Pulmonary artery endothelial cell (primary cell): ENCODE measurements at places on chromosomes 4 and X. TPM values are rescaled to one million over a fixed set of nuclear protein-coding genes. Genes with fewer than 3 reads are reported as not detected.
A peak's percentile ranks its signal among the peaks of the same experiment; 100 is the strongest.

GRCh38 chr4:150251752-150252190 lies 173.5 kb downstream of the DCLK2 start:
- DNase-seq = no peak

- no peak for DNase-seq
Measured at GRCh38 chrX:120824021-120824420, 51.6 kb downstream of the CT47B1 start.

Gene CFAP47
- not detected in 2 replicates for total RNA-seq

Gene PSAPL1
- not detected in 2 replicates for total RNA-seq

Gene STOX2
- total RNA-seq = 0.07 and 0.14 TPM in 2 replicates

DNA sequence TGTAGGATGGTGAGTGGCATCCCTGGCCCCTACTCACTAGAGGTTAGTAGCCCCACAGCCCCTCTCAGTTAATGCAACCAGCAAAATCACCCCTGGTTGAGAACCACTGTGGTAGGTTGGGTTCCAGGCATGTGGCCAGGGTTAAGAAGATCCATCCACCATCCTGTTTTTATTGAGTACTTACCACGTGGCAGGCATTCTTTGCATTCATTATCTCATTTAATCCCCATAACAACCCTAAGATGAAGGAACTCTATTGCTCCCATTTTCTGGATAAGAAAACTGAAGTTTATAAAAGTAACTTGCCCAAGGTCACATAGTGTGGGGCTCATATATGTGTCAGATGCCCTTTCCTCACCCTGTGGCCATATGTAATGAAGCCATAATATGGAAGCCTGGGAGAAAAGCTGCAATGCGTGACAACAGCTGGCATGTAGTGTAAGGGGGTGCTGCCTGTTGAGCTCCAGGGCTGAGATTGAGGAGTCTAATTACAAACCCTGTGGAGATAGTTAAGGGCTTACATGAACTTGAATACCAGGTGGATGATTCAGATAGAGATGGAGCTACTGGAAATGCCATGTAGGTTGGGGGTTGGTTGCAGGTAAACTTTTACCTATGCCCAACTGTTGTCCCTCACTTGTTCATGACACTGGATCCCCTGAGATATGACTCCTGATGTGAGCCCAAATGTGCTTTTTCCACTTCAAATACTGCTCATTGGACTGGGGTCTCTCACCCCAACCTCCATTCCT lies 100.2 kb upstream of the PGRMC2 start:
- DNase-seq = no peak

DNA sequence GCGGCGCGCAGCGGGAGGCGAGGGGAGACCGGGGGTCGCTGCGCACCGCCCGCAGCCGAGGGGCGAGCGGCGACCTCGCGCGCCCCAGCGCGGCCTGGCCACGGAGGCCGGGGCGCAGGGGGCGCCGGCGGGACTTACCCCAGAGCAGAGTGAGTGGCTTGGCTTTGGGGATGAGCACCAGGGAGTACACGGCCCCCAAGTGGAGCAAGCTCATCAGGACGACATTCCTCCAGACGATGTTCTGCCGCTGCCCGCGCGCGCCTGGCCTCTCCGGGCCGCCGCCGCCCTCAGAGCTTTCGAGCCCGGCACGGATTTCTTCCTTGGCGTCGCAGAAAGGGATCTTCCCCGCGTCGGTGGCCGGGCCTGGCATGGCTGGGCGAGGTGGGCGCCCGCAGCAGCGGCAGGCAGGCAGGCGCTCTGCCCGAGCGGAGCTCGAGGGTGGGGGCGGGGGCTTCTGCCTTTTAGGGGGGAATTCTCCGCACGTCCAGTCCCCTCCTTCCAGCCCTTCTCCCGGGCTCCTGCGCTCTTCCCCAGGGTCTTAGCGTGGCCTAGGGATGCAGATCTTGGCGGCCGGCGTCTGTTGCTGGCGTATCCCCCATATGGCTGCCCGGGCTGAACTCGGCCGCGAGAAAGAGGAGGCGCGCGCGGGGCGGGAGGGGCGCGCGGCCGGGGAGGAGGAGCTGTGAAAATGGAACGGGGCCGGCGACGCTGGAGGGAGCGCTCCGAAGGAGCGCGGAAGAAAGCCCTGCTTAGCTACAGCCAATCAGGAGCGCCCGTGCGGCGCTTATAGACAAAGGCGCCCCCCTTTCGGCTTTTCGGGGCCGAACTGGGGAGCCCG lies at the start of gene SCD5:
Gene SCD5, minus strand, starts transcription at position 629 of the 838 bp plus-strand sequence. Its CDS starts 259 bp downstream, at position 370.
- peak; percentile 51 for DNase-seq

Gene BANK1
- total RNA-seq = not detected in 2 replicates

GRCh38 chrX:154412468-154412867 lies 1.1 kb downstream of the TAFAZZIN start:
- DNase-seq = no peak

Gene ERAS
- total RNA-seq = not detected in 2 replicates

DNA sequence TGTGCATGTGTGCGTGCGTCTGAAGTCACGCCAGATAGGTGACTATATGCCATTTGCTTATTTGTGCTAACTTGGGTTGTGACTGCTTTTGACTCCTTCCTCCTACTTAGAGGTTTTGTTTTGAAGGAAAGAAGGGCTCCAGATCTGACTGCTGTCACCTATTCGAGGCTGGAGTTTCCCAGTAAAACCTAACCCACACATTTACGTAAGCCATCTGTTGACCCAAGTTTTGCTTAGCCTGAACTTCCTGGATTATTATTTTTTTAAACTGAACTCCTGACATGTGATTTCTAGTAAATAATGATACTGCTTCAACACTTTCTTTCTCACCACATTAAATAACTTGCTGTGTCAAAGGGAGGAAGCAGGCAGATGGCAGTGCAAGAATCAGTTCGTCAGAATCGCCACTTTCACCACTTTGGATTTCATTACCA lies 41.5 kb downstream of the DTHD1 start:
- no peak for DNase-seq

- no peak for DNase-seq
Measured at GRCh38 chr4:141006242-141006802, 126.9 kb downstream of the RNF150 start.

Gene GRID2
- not detected in 2 replicates for total RNA-seq

GRCh38 chr4:128757712-128758111 lies 51.8 kb upstream of the JADE1 start:
- no peak for DNase-seq

Gene SOWAHB
- not detected in 2 replicates for total RNA-seq

Gene XPNPEP2
- total RNA-seq = not detected in 2 replicates

- peak; percentile 79 for DNase-seq
Measured at GRCh38 chr4:1192091-1192492, 19.7 kb upstream of the SPON2 start.

Gene APELA
- total RNA-seq = not detected in 2 replicates

DNA sequence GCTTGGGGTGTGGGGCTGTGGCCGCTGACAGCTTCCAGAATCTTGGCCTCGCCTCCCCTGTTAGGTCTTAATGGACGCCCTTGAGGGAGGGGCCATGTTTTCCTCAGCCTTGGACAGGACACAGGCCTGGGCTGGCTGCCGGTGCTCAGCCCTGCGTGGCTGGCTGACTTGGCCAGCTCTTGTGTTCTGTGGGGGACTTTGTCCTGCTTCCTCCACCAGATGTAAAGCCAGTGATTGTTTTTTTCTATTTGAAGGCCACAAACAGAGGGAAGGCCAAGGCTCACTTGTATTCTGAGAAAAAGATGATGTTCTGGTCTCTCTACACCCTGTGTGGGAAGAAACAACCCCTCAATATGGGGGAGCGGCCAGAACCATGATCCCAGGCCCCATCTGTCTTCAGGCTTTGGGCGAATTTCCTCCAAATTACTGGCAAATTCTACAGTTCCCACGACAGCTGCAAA lies 71.3 kb downstream of the HTRA3 start:
- no peak for DNase-seq

- DNase-seq = no peak
Measured at GRCh38 chrX:103846386-103846785, 14.3 kb upstream of the RAB9B start.

Gene TEX11
- total RNA-seq = not detected in 2 replicates

DNA sequence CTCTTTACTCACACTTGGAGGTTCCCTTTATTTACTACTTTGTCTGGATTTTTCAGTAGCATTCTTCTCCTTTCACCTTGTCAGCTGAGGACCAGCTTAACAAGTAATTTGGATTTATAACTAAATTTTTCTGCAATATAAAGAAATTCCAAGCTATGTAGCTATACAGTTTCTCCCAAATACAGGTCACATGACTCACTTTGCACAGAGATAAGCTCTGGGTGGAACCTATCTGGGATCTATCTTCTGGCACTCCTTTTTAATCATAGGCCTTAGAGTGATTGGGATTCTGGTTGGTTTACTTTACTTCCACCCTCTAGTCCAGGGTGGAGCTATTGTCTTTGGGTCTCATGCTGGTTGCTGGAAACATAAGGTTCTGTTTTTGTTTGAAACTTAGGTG lies 34.9 kb upstream of the STK26 start:
- no peak for DNase-seq

Gene CHST7
- 31.5 and 33.4 TPM in 2 replicates for total RNA-seq

Gene KLKB1
- total RNA-seq = 0.25 TPM in 1 of 2 replicates, not detected in the other

DNA sequence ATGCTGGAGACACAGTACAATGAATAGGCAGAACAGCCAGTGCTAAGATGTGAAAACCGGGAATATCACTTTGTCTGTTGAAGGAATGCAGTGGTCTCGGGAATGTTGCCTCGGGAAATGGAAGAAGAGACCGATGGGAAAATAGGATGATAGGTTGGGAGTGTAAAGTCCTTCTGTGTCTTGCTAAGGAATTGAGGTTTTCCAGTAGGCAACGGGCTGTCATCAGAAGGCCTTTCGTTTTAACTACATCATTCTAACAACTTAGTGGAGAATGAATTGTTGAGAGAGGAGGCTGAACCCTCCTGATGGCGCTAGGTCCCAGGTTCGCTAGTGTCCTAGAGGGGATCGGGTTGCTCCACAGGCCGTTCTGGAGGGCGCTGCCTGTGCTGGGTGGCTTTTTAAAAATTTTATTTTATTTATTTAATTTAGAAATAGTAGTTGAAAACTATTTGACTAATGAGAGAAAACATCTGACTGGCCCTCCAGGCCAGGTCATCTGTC lies 730 bp downstream of the VBP1 start:
- DNase-seq = no peak

Gene TBX22
- not detected in 2 replicates for total RNA-seq

DNA sequence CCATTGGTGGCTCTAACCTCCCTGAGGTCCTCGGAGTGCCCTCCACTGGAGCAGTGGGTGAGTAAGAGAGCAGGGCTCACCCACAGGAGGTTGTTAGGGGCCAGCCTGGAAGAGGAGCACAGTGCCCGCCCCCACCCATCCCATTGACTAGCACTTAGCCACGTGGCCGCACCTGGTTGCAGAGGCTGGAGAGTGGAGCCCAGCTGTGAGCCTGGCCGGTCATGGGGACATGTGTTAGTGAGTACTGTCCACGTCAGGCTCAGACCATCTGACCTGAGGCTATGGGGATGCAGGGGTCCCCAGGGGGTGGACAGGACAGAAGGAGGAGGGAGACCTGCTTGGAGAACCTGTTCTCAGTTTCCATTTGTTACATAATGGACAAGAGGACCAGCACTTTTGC lies 1.4 kb upstream of the MAN2B2 start:
- no peak for DNase-seq

- no peak for DNase-seq
Measured at GRCh38 chrX:2406891-2407518, 93.8 kb downstream of the DHRSX start.

- DNase-seq = no peak
Measured at GRCh38 chr4:38464328-38464727, 199.7 kb upstream of the KLF3 start.

Gene ARHGEF6
- 4.6 and 8.2 TPM in 2 replicates for total RNA-seq

DNA sequence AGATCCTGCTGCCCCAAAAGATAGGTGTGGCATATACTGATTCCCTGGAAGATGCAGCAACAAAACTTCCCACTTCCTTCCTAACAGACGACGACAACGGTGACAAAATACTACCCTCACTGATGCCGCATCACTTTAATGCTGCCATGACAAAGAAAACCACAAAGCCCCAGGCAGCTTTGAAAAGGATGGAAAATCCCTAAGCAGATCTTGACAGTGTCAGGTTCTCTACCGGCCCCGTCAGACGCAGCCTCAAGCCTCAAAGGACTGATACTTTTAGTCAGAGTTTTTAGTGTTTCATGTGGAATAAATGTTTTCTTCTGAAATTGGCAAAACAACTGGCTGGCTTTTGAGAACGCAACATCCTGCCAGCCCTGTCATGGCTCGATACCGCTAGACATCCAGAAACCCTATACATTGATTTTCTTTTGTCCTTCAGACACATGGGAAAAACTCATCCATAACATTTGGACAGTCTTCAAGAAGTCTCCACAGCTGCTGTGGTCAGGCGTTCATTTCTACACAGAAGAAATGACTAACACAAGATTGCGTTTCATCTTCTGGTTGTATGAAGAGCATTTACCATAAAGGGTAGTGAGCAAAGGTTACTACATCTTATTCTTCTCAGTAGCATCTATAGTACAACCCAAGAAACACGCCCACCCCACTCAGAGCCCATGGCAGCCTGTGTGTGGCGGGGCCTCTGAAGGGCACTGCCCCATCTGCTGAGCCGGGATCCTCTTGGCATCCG lies 60.1 kb downstream of the GATB start:
- DNase-seq = no peak

Gene CT45A10
- total RNA-seq = not detected in 2 replicates

Gene NOX1
- not detected in 2 replicates for total RNA-seq

Gene FGG
- total RNA-seq = not detected in 2 replicates

Gene USP27X
- total RNA-seq = 3.5 and 3.6 TPM in 2 replicates

Gene LDB2
- 150 and 155 TPM in 2 replicates for total RNA-seq

Gene MAGEA6
- not detected in 2 replicates for total RNA-seq

Gene GPC4
- not detected in 2 replicates for total RNA-seq

GRCh38 chrX:139020801-139021200 lies 309.3 kb upstream of the FGF13 start:
- DNase-seq = no peak

DNA sequence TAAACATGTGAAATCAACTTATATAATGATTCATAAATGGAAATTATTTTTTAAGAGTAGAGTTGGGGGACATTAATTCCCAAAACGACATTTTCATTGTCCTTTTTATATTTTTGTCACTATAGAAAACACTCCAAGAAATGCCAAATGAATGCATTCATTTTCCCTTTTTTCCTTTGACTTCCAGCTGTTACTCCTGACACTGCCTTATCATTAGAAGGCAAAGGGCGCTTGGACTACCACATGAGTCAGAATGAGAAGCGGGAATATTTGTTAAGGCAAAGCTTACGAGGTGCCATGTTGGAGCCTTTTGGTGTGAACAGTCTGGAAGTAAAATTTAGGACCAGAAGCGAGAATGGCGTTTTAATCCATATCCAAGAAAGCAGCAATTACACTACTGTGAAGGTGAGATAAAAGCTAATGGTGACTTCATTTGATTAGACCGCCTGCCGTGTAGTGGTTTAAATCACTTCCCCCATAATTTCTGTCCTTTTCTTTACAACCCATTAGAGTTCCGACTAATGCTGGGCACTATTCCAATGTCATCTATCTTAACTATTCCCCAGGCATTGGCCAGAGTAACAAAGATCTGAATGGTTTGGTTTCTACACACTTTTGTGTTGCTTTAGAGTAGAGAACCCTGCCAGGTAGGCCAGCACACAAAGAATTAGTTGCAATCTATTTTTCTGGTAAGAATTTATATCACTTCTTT lies 166.7 kb downstream of the FAT4 start:
- no peak for DNase-seq

Gene SYNPO2
- total RNA-seq = 0.13 and 0.18 TPM in 2 replicates

- no peak for DNase-seq
Measured at GRCh38 chrX:153672531-153673427, 834 bp downstream of the PNCK start.

Gene MAGIX
- total RNA-seq = 0.59 and 1.2 TPM in 2 replicates
